BJ (cell line): ENCODE measurements at places on chromosomes 2 and 18. TPM values are rescaled to one million over a fixed set of nuclear protein-coding genes. Genes with fewer than 3 reads are reported as not detected.

- DNase-seq = no peak
These were observed 235.9 kb downstream of the GULP1 start for GRCh38 chr2:188527581-188527993.

GRCh38 chr2:16117021-16117700 lies 176.8 kb downstream of the MYCN start:
- no peak for DNase-seq

DNA sequence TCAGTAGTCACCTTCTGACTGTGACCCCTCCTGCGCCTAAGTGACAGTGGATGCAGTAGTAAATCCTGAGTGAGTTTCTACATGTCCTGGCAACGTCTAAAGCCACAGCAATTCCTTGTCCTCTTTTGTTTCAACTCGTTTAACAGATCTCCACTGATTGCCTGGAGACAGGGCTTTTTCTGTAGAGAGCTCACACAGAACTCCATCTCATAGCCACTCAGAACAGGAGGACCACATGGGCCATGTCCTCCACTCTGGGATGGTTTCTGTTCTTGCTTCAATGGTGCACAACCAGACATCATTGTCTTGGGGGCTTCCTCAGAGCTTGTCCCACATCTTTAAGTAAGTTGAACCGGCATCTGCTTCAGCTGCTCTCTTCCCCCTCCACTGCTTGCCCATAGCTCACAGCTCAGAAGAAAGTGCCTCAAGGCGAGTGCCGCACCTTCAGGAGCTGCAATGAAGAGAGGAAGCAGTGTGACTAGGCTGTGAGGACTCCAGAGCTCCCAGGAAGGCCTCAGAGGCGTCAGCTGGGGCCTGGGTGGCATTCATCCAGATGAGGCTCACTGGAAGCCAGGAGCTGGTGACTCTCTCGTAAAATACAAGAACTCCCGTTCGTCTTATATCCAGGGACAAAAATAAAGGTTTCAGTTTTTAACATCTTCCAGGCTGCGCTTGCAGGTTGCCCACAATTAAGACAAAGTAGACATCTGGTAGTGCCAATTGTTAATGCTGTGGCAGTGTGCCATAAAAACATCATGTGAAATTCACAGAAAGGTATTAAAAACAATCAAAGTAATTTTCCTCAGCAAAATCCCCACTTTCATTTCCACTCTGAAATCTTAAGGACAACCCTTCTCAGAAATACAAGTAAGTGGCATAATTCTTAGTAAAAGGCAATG lies 37.3 kb downstream of the ST3GAL5 start:
- DNase-seq = peak; percentile 47

GRCh38 chr2:86500325-86501083 lies 59.3 kb downstream of the KDM3A start:
- no peak for DNase-seq

The LIMS2 gene
- 33.2 and 46.1 TPM in 2 replicates for polyA plus RNA-seq
